ENCODE measurements at places on chromosomes 7 and 10.
A peak's percentile ranks its signal among the peaks of the same experiment; 100 is the strongest.

DNA sequence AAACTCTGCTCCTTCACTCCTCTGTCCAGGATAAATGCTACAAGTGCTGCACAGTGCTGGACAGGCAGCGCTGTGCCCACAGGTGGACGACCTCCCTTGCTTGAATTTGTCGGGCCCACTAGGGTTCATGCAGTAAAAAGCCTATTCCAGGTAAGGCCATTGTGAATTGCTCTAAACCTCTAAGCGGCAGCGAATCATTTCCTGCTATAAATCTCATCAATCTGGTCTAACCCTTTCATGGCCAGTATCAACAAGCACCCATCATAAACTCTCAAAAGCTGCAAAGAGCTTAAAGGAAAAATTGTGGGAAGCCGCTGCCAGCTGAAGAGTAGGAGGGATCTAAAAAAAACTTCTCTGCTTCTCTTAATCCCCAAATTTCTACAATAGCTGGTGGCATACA is 134.2 kb downstream of the SLC25A13 start:
- DNase-seq: no peak

- no peak for DNase-seq
These were observed 16.4 kb downstream of the ZNF488 start for GRCh38 chr10:47367646-47368045.

DNA sequence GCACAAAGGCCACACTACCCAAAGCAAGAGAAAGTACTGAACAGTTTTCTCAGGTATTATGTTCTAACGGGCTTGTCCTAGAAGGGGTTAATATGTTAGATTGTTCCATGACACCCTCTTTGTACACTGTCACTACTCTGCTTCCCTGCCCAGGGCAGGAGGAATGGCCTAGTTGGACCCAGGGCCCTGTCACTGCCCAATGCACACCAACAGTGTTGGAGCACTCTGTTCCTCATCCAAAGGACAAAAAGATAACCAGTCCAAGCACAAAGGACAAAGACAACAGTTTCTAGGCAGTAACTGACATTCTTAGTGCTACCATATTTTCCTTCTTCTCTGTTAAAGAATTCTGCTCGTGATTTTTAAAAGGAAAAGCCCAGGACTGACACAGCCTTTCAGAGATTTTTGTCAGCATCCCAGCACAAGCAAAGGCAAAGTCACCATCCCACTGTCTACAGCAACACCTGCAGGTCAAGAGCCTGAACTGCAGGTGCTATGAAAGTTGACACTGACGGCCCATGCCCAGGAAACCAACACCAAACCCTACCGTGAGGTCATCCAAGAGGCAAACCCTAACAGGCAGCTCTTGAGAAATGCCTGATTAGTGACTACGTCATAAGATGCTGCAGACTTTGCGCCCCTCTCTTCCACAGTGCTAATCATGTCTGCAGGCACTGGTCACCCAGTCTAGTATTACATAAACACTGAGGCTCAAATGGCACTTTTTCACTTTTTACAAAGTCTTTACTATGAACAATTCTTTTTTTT is 13.2 kb downstream of the NUDCD3 start:
- peak; percentile 20 for DNase-seq

DNA sequence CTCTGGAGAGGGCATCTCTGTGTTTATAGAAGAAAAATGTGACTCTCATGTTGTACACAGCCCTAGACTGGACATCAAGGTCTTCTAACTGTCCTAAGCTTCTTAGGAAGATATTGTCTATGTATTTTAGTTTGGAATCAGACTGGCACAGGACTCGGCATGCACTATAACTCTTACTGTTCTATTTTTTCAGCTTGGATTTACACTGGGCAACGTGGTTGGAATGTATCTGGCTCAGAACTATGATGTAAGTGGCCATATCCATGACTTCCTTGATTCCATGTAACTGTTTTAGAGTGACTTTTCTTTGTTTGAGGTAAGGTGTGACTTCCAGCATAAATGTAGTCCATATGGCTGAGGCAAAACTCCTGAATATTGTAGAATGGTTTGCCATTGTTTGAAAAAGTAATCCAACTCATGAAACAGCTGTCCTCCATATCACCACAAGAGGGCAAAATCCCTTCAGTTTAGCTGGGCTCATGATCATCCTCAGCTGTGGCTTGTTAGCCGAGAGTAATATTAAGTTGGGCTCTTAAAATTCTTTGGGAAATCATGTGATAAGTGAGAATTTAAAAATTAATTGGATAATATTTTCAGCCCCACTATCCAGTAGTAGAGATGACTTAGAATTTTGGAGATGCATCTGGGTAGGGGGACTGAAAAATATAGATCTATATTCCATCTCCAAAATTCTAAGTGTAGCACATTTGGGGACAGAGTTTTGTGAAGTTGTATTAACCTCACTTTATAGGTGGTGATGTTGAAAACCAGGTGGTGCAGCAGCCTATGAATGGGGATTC is 10.4 kb downstream of the STMP1 start:
- no peak for DNase-seq

- peak; percentile 28 for DNase-seq
These were observed 22.6 kb upstream of the VDAC2 start for GRCh38 chr10:75187961-75188426.

- DNase-seq: no peak
These were observed 364.2 kb downstream of the ANKRD30A start for GRCh38 chr10:37489658-37490003.

- no peak for DNase-seq
These were observed 652.3 kb upstream of the ANKRD30A start for GRCh38 chr10:36473122-36473521.

GRCh38 chr10:118557946-118558345 is 37.5 kb downstream of the PRLHR start:
- no peak for DNase-seq

DNA sequence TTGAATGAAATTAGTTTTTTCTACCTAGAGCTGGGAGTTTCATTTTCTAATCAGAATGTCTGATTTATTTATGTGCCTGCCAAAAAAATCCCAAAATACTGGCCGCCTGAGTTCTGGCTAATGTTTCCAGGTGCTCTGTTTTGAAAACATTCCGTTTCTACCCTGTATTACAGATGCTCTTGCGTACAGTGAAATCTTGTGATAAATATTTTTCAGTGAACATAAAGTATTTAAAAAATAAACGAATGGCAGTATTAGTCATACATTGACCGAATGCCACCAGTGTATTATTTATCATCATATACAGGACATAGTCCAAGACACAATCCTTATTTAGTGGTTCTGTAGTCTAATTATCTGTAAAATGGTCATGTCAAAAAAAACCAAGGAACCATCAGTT is 102.8 kb downstream of the KAT6B start:
- no peak for DNase-seq

DNA sequence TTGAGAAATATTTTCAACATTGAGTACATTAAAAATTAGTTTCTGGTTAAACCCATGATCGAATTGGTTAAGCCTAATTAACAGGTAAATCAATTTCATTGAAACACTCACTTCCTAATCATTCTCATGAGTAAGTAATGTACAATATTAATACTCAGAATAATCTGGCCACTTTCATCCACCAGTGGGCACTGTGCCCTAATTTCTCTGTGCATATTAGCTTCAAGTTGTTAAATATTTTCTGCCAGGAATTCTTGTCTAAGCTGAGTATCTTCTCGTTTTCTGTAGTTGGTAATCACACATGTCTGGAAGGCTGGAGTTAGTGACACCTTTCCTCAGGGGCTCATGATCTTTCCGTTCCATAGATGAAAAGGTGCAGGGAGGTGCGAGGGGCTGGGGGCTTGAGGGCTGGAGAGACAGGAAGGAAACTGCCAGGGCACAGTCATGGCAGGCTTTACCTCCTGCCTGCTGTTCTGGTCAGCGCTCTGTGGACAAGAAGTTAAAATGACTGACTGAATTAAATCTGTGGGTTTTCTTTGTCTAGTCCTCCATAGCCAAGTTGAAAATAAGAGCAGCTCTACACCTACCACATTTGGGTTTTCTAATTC is 71.9 kb downstream of the WIPF3 start:
- peak; percentile 3 for DNase-seq

DNA sequence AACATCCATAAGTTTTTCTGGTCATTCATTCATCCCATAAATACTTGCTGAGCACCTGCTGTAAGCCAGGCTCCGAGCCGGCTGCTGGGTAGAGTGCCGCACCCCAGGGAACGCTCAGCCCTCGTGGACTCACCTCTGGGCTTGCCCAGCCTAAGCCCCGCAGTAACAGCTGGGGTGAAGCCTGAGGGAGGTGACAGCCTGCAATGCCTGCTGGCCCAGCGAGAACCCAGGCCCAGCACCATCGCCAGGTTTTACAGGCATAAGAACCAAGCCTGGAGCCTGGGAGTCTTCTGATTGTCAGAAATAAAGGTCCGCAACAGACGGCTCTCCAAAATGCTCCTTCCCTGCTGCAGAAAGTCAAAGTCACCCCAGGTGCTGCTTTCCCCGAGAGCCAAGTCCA is 205.4 kb downstream of the ZMYND11 start:
- no peak for DNase-seq

- DNase-seq: no peak
These were observed 32.5 kb downstream of the ARID5B start for GRCh38 chr10:61933859-61934555.

GRCh38 chr10:72449941-72450441 is 95.3 kb upstream of the DNAJB12 start:
- DNase-seq: no peak

DNA sequence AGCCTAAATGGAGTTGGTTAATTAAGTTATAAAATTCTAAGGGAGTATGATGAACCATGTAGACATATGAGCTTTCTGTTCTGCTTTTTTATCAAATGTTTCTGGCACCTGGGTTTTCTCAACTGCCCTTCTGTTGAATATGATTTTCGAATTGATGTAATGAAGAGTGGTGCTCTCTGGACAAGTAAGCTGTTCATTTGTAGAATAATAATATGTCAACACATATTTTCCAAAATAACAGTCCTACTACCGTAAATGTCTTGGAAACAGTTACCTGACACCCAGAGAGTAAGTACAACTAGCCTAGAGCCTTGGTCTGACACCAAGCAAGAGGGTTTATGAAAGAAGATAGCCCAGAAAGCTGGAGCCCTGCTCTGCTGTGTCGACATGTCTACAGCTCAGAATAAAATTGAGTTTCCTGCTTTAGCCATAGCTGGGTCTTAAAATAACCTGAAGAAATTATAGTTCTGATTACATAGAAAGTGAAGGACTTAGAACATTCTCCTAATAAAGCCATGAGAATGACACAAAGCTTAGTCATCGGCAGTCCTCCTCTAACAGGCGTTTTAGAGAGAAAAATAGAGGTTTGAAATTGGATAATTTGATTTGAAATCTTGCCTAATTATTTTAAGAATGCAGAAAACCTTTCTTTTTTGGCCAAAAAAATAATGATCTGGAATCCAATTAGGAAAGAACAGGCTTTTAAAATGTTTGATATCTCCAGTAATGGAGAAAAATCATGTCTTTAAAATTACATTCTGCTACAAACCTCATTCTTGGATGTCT is 25.1 kb downstream of the HDAC9 start:
- DNase-seq: no peak

GRCh38 chr10:77603534-77603927 is 34.1 kb downstream of the KCNMA1 start:
- DNase-seq: no peak

- DNase-seq: no peak
These were observed 34.1 kb upstream of the GUSB start for GRCh38 chr7:66016131-66016461.

- no peak for DNase-seq
These were observed 40.4 kb upstream of the SHH start for GRCh38 chr7:155852426-155853301.

DNA sequence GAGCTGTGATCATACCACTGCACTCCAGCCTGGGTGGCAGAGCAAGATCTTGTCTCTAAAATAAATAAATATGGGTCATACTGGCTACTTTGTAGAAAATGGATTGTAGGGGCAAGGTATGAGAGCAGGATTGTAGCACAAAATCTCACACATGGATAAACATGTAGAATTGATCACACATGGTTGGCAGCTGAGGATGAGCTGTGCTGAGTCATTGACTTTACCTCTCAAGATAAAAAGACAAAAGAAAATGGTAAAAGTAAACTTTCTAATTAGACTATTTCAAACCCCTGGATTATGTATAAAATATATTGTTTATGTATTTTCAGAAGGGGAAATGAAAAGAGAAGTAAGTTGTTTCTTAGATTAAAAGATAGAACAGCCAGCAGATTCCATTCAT is 69.3 kb downstream of the APBB1IP start:
- no peak for DNase-seq

DNA sequence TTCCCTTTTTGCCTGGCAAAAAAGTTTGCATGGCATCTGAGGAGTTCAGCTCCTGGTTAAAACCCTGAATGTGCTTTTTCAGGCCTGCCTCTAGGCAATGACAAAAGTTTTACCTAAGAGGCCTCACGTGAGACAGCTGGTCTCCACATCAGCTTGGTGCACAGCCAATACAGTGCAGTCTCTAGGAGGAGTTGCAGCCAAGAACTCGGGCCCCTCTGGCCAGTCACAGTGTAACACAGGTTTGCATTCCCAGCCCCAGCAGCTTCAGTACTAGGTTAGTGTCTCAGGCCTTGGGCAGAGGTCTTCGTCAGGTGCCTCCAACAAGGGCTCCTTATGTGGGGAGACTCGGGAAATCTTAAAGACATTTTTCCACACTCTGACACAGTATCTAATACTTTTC is 771.7 kb downstream of the SORCS1 start:
- no peak for DNase-seq

DNA sequence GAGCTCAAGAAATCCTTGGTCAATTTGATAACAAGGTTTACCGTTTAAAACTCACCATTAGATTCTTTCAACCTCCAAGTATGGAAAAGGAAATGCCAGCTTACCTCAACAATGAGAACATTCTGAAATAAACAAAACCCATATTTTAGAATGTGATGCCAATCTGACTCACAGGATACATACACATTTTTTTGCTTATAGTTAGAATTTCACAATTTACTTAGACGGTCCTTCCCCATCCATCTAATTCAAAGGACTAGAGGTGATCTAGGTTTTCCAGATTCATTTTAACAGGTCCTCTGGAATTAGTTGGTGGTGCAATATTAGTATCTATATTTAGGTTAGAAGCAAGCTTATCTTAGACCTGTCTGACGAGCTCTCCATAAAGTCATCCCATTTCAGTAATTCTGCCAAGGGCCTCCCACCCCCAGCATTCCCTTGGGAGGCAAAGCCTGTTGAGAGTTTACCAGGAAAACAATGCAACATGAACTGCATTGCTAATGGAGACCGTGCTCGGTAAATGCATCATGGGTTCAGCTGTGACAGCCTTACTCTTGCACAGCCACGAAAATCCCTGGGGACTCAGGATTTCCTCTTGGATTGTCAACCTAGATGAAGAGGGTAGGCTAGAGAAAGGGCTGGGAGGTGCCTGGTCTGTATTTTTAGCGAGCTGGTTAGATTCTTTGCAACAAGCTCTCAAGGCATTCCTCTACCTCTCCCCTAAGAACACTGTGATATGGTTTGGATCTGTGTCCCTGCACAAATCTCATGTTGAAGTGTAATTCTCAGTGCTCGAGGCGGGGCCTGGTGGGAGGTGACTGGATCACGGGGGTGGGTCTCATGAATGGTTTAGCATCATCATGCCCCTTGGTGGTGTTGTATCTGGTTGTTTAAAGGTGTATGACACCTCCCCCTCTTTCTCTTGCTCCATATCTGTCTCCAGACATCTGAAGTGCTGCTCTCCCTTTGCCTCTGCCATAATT is 93.8 kb downstream of the PRTFDC1 start:
- DNase-seq: no peak
